ENCODE measurements at places on chromosomes 6 and 20. TPM values are rescaled to one million over a fixed set of nuclear protein-coding genes. Genes with fewer than 3 reads are reported as not detected.

Gene SLC35D3
- 0.25 TPM for total RNA-seq

Gene KIAA1586
- 66.1 TPM for total RNA-seq

Gene PLCB1
- total RNA-seq, result 51.1 TPM

Gene HLA-DRA
- 2.2 TPM for total RNA-seq

Gene KHDC1
- total RNA-seq, result 2.7 TPM
